ENCODE measurements at places on chromosomes 1 and 21.

- no peak for DNase-seq
Observed at GRCh38 chr1:169795687-169796086, 980 bp upstream of the METTL18 start.

- DNase-seq, result no peak
Observed at GRCh38 chr1:34858901-34859445, 576 bp downstream of the SMIM12 start.

DNA sequence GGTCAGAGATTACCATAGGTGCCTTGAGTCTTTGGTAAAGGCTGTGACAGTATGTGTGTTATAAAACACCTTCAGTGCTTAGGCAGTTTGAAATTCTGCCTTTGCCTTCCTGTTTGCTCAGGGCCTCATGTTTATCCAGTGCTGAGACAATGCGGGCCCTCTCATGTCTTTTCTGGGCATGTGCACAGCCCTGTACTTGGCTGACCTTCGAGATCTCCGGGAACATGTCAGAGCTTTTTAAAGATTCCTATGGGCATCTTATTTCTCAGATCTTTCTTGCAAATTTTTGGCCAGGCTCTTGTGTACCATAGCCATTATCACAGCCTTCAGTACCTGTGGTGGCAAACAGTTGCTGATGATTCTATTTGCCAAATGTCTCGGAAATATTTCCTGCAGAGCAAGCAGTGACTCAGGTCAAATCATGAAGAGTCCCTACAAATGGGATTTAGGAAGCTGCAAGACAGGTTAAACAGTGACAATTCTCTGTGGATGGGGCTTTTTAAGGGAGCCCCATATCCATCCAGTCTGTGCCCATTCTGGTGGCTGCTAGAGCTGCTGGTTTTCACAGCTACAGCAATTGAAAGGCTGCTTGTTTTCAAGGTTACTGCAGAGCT is 42.1 kb downstream of the HOOK1 start:
- no peak for DNase-seq

DNA sequence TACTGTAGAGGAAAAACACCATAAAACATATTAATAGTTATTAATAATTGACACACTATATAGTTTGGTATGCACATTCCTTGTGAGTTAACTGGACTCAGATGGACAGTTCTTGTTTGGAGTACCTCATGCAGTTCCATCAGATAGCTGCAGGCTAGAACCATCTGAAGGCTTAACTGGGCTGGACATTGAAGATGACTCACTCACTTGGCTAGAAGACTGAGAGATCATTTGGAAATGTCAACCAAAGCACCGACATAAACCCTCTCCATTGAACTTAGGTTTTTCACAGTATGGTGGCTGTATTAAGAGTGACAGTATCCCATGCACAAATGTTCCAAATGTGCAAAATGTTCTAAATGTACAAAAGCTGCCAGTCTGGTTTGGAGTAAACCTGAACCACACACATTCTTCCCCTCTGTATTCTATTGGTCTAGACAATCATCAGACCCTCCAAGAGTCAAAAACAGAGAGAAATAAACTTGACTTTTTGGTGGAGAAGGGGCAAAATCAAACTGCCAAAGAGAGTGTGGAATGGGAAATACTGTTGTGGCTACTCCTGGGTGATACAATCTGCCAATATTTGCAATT is 708.4 kb downstream of the KCNT2 start:
- no peak for DNase-seq

GRCh38 chr1:58765006-58765405 is 18.8 kb downstream of the JUN start:
- no peak for DNase-seq

DNA sequence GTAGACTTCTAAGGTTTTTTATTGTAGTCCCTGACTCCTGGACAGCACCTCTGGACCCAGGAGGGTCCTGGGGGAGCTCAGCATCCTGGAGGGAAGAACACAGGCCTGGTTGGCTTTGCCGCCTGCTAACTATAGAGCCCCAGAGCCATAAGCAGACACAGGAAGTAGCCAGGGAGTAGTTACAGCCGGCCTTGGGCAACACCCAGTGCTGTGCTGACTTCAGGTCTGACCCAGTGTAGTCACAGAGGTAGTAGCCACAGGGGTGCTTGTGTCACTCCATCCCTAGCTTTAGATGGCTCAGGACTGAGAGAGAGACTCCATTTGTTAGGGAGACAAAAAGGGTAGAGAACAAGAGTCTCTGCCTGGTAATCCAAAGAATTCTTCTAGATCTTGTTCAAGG is 21.9 kb downstream of the MCOLN2 start:
- no peak for DNase-seq

- DNase-seq, result no peak
Observed at GRCh38 chr1:211639475-211640300, 35.7 kb downstream of the NEK2 start.

DNA sequence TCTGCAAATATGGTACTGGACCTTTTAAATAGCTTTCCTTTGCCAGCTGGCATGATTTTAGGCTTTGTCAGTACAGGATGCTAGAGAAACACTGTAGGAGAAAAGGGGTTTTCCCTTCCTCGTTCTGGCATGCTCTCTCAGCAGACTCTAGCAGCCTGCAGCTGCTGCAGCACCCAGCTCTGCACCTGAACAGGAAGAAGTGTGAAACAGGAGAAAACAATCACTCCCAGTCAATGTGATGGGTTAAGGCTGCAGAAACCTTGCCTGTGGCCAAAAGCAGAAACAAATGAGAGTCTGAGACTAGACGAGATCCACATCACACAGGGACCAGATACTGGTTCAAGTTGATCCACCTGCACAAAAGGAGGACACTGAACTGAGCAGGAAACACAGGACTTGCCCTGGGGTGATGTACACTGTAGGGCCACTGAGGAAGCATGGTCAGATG is 21.2 kb downstream of the OVGP1 start:
- DNase-seq, result no peak

DNA sequence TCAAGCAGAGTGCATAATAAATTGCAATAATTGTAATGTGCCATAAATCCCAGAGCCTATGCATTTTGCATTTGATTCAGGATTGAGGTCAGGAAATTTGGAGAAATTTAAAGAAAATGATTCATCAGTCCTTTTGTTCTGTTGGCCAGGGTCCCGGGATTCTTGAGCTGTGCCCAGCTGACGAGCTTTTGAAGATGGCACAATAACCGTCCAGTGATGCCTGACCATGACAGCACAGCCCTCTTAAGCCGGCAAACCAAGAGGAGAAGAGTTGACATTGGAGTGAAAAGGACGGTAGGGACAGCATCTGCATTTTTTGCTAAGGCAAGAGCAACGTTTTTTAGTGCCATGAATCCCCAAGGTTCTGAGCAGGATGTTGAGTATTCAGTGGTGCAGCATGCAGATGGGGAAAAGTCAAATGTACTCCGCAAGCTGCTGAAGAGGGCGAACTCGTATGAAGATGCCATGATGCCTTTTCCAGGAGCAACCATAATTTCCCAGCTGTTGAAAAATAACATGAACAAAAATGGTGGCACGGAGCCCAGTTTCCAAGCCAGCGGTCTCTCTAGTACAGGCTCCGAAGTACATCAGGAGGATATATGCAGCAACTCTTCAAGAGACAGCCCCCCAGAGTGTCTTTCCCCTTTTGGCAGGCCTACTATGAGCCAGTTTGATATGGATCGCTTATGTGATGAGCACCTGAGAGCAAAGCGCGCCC is 8.7 kb downstream of the PROX1 start:
- DNase-seq, result no peak

DNA sequence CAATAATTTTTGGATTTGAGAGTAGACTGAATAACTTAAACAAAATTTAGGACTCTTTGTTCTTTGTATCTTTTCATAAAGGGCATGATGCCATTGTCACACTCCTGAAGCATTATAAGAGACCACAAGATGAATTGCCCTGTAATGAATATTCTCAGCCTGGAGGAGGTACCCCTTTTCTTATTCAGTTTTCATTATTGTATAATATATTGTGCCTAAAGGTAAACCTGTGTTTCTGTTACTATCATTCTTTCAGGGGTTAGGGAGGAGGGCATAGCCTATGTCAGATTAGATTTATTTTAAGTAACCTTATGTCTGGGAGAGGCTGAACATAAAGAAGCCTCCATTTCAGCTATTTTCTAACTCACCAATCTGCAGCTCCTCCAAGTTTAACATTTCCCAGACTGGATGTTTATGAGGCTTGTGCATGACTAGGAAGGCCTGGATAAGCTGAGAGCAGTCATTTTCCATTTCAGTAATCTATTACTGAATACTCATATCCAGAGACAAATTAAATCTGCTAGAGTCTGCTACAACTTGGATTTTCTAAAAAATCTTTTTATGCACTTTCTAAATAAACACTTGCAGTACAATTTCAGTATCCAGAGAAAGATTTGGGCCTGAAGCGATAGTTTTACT is 132.1 kb downstream of the TNNI3K start:
- no peak for DNase-seq

Measured in iPS DF 6.9 (cell line).